ENCODE measurements at places on chromosomes 3 and 15.

GRCh38 chr15:44790656-44791055 is 54.3 kb downstream of the TRIM69 start:
- no peak for DNase-seq

DNA sequence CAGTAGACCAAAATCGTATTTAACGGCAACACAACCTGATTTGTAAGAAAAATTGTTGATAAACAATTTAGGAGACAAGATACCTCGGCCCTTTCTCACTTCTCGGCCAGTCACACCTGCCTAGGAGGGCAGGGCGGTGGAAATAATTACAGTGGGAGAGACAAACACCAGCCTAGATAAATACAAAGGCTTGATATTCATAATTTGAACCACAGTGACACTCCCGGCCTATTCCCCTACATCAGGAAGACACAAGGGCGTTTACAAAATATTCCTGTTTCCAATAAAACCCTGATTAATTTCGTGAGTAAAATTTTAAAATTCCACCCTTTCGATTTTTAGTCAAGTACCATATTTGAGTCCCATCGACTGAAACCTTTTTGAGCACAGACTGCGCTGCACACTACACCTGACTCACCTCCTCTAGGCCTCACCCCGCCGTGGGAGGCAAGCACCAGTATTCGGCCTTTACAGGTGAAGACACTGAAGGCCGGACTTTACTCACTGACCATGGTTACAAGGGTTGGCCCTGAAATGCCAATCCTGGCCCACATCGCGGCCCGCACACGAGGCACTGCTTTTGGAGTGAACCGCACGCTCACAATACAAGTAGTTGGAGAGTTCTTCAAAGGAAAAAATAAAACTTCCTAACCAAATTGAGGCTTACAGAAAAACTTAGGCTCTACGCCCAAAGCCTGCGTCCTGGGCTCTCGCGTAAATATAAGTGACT is 794 bp downstream of the ARPP19 start:
- no peak for DNase-seq

DNA sequence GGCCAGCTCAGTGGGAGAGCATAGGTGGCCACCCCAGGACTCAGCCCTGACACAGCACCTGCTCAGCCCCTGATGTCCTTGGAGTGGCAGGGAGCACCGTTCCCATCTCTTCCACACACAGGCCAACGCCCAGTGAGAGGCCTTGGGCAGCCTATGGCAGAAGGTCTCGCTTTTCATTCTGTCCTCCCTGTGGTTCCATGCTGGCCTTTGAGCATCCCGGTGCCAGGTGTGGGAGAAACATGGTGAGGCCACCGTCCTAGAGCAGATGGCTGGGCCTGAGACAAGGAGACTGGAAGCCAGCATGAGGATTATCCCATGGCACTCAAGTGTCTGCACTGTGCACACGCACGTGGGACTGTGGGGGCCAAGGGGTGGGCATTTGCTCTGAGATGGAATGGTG is 25.1 kb downstream of the ADCY5 start:
- no peak for DNase-seq

DNA sequence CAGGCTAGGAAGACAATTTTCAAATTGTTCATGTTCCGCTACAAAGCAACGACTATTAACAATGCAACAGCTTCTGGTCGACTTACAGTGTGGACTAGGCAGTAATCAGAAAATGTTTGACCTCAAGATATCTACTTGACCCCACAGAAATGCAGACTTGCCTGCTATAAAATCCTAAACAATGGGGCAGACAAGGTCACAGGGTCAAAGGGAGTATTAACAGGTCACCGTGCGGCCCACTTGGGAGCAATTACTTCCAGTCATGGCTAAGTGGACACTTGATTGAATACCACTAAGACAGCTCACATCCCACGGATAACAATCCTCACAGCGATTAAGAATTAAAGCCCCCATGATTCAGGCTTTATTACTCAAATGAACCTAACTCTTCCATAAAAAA is 58.9 kb downstream of the FOXP1 start:
- DNase-seq: no peak

- DNase-seq: no peak
Observed at GRCh38 chr15:77975332-77976094, 102.0 kb downstream of the TBC1D2B start.

DNA sequence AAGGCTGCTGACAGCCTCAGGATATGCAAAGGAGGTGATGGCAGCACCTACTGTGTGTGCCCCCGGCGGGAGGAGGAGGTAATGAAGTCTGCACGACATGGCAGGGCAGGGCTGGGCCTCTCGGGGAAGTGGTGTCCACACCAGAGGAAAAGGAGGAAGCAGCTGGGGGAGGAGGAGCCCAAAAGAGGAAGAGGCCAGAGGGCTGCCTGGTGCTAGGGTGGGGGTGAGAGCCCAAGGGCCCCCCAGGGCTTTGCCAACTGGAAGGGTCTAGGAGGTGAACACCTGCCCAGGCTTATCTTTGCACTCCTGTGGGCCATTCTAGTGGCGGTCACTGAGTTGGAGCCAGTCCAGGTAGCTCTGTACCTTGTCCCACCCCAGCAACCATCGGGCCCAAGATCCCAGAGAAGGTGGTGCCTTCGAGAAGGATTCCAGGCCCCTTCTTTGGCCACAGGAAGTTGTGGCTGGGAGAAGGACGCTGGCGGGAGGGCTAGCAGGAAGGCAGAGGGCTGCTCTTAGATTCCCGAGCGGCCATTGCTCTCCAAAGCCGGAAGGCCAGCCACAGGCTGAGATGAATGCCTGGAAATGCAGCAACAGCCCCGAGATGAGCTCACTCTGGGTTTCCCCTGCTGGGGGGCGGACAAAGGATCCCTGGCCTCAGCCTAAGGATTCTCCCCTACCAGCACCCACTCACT is 7.0 kb downstream of the GNAI2 start:
- no peak for DNase-seq

- DNase-seq: no peak
Observed at GRCh38 chr3:188082031-188082430, 71.9 kb upstream of the LPP start.

- no peak for DNase-seq
Observed at GRCh38 chr3:106228271-106228670, 359.5 kb upstream of the CBLB start.

GRCh38 chr3:151912028-151912427 is 38.6 kb downstream of the SUCNR1 start:
- DNase-seq: no peak

DNA sequence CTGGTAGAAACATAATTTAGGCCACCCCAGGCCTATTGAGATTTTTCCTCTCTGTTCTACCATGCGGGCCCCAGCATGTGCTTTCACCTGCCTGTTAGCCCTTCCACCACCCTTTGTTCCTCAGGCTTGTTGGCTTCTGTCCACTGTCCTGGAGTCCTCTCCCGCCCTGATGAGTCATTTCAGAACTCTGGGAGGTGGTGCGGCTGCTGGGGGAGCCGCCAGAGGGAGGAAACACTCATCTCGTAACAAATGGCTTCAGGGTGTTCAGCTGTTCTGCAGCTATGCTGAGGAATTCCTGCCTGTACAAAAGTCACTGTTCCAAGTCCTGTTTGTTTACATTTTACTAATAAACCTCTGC is 36.3 kb downstream of the LRTM1 start:
- peak; percentile 64 for DNase-seq

GRCh38 chr3:156010829-156011228 is 109.5 kb upstream of the KCNAB1 start:
- DNase-seq: peak; percentile 33

DNA sequence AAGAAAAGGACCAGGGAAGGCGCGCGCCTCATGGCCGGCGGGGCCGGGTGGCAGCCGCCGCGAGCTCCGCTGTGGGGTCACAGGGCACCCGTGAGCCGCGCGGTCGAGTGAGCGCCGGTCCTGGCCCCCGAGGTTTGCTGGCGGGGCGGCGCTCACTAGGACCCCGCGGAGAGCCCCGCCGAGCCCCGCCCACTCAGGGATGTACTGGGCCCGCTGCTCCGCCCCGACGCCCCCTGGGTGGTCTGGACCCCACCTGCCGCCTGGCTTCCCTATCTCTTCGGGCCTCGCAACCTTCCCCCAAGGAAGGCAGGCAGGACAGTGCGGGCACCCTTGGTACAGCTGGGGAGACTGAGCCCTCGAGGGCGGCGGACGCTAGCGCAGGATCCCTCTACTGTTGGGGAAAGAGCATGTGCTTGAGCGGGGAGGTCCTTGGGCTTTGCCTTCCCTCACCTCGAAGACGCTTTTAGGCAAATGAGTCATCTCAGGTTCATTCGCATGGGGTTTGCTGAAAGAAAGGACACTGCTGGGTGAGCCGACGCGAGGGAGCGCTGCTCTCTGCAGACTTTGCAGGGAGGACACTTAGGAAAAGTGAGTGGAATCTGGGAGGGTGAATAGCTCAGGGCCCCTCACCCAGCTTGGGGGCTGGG is at the start of gene CHRNB4:
Gene CHRNB4 (minus strand): TSS at position 109 of the 647 bp plus-strand sequence. CDS start 77 bp downstream, at position 32.
- peak; percentile 55 for DNase-seq

DNA sequence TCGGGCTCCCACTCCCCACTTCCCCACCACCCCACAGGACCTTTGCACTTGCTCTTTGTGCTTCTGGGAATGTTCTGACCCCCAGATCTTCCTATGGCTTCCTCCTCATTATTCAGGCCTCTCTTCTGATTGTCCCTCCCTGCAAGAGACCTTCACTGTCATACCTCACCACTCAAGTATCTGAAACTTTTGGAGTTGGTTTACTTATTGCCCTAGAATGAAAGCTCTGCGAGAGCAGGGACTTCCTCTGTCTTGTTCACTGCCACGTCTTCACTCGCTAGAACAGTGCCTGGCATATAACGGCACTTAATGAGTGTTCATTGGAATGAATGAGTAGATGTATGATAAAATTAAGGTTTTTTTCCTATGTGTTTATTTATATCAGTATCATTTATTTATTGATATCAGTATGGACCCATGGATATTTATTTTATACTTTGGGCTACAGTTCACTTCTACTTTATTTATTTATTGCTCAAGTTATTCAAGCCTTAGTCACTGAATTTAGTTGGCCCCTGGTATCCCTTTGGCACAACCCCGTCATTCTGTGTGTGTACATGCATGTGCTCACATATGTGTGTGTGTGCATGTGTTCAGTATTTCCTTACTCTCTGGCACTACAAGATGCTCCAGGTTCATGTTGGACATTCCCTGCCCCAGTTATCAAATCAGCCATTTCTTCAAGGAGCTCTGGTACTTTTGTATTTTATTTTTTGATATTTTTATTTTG is 197.6 kb downstream of the THSD4 start:
- no peak for DNase-seq

- no peak for DNase-seq
Observed at GRCh38 chr3:183802989-183803388, 22.4 kb downstream of the MAP6D1 start.

DNA sequence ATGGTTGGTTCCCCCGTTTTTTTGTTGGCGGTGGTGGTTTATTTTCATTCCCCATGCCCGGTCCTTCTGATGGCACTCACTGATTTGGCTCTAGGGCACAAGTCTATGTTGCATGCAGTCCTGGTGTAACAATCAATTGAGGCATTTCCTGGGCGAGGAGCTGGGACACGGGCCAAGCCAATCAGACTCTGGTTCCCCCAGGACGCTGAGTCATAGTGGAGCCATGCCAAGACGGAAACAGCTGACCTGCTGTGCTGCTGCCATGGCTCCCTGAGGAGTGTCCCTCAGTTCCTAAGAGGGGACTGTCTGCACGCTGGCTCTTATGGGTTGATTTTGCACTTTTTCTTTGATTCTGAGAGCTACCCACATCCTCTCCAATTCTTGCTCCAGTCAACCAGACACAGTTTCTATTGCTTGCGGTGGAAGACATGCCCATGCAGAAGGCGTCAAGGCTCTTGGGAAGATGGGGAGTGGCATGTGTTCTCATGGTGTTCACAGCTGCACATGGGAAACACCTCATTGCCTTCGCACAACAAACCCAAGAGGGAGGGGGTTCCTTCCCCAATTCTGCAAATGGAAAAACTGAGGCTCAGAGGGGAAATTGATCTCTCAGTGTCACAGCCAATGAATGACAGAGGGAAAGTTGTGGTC is 28.3 kb upstream of the ALDH1L1 start:
- DNase-seq: peak; percentile 29

DNA sequence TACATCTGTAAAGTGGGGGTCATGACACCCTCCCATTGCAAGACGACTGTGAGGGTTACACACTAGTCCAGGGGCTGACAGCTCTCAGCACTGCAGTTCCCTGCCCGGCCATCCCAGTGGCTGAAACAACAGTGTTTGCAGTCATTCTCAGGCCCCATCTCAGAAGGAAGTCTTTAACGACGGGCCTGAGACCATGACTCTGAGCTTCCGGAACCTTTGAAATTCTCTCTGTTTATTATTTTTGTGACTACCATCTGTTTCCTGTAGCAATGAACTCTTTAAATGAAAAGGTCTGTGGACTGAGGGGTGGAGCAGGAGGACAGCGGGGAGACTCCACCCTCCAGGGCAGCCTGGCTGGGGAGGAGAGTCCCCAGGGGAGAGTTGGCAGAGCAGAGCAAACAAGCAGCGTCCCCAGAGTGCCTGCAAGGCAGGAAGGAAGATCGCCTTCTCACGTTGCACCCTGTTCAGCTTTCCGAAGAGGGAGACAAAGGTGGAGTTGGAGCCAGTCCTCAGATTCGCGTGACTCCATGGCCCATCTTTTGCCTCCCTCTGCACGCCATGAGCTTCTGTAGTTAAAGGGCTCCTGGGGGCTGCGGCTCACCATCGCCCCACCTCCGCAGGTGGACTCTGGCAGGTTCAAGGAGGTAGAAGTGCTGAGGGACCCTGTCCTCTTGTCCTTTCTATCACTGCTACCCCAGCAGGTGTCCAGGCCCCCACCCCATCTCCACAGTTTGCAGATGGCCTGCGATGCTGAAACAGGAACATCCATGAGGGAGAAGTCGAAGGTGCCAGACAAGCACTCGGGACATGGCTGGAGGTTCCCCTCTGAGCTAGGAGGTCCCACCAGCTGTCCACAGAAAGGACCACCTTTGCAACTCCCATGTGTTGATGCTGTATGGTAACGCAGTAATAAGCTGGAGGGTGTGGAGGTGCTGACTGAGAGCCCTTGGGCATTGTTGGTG is 525.8 kb upstream of the PROK2 start:
- peak; percentile 71 for DNase-seq

DNA sequence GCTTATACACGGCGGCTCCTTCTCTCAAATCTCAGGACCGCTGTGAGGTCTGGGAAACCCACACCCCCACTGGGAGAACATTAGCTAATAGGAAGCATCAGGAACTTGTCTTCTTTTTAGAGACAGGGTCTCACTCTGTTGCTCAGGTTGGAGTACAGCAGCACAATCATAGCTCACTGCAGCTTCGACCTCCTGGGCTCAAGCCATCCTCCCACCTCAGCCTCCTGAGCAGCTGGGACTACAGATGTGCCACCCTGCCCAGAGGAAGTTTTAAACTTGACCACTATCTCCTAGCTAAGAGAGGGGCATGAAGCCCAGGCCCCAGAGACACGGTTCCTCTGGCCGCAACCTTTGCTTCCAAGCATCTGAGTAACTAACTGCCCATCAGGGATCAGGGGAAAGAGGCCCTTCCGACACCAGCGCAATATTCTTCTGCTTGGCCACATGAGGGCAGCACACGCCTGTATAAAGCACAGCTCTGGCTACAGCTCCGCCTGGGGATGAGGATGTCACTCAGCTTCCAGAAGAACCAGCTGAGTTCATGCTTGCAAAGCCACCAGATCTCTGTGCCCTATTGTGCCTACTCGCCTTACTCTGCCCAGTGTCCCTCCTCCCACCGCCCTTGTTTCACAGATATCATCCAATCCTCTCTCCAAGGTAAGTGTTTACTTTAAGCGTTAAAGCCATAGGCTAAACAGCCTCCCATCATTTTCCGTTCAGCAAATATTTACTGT is 57.6 kb upstream of the SLC6A11 start:
- peak; percentile 40 for DNase-seq

GRCh38 chr3:45313743-45314403 is 74.5 kb upstream of the LARS2 start:
- no peak for DNase-seq

- no peak for DNase-seq
Observed at GRCh38 chr3:182978387-182978786, 2.0 kb downstream of the DCUN1D1 start.

Data from large intestine (tissue), 12 donors.